ENCODE measurements at places on chromosomes 7 and 10. TPM values are rescaled to one million over a fixed set of nuclear protein-coding genes. Genes with fewer than 3 reads are reported as not detected.
A peak's percentile ranks its signal among the peaks of the same experiment; 100 is the strongest.

Gene ZNF679
- total RNA-seq = not detected

Gene SHH
- total RNA-seq = 0.09 TPM

Gene TSPAN12
- 9.4 TPM for total RNA-seq

Gene PRR15
- 0.18 TPM for total RNA-seq

GRCh38 chr10:116665541-116666125 lies 44.9 kb downstream of the PNLIPRP2 start:
- ATAC-seq = peak; percentile 17
